ELF-1 (cell line): ENCODE measurements at places on chromosomes 3 and 15.

GRCh38 chr3:185896636-185897035 lies 41.2 kb downstream of the TRA2B start:
- no peak for DNase-seq

DNA sequence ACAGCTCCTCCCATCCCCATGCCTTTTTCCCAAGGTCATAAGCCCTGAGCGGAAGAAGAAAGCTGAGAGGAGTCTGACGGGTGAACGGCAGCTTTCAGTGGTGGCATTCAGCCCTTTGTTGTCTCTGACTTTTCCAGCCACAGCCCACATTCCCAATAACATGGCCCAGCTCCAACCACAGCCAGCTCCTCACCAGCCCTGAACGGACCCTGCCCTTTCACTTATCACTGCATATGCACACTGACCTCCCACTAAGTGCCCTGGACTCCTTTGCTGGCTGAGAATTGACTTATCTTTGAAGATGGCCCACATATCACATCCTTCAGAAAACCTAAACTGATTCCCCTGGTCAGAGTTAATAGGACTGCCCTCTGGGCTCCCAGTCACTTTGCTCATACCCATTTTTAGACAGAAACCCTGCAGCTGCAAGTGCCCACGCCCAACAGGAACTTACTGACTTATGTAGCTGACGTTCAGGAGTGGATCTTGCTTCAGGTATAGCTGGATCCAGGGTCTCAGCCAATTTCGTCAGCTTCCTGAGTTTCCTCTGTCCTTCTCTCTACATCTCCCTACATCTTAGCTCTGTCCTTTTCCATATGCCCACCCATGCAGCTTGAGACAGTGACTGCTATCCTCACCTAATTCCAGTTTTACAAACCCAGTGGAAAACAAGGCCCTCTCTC lies 348.5 kb upstream of the PROK2 start:
- no peak for DNase-seq

- peak; percentile 85 for DNase-seq
Observed at GRCh38 chr3:139202226-139202958, 141.4 kb upstream of the MRPS22 start.

GRCh38 chr3:30245858-30246622 lies 360.4 kb upstream of the TGFBR2 start:
- DNase-seq: peak; percentile 3

DNA sequence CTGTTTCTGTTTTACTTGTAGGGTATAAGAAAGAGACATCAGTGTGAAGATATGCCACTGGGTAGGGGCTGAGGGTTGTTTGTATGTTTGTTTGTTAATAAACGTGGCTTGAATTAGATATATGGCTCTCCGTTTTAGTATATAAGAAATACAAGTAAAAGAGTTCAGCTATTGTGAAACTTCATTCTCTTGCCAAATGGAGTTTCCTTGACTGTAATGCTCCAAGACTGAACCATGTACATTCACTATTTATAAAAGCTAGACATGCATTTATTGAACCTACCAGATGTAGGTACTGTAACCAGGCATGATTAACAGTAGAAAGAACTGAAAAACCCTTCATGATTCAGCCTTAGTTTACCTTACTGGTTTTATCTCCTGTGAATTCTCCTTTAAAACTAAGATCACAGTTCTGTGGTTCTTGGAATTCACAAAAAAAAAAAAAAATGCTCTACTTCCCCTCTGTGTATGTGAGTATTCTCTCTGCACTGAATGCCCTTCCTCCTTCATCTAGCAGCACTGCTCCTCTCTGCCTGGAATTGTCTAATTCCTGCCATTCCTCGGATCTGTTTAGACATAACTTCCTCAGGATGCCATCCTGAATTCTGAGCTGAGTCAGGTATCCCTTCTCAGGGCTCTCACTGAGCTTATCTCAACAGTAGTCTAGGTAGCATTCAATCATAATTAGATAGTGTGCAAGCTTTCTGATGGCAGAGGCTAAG lies 504.4 kb downstream of the FHIT start:
- DNase-seq: no peak
